ENCODE measurements at places on chromosomes 12 and 14. TPM values are rescaled to one million over a fixed set of nuclear protein-coding genes. Genes with fewer than 3 reads are reported as not detected.

ANKS1B gene
- 534 TPM for total RNA-seq

HEATR5A gene
- 38.2 TPM for total RNA-seq

SELPLG gene
- 1.6 TPM for total RNA-seq

MPHOSPH9 gene
- total RNA-seq: 121 TPM

KCNH5 gene
- 30.4 TPM for total RNA-seq

ACSS3 gene
- total RNA-seq: 6.3 TPM

ITGA7 gene
- total RNA-seq: 11.6 TPM

EEF1AKMT3 gene
- 2.5 TPM for total RNA-seq

FBRSL1 gene
- 15.0 TPM for total RNA-seq

RNU6-7 gene
- total RNA-seq: not detected

KLRC3 gene
- 0.63 TPM for total RNA-seq

SMOC1 gene
- total RNA-seq: 27.2 TPM

RND1 gene
- total RNA-seq: 29.1 TPM

LRRK2 gene
- 11.6 TPM for total RNA-seq

COX8C gene
- not detected for total RNA-seq

KRT71 gene
- not detected for total RNA-seq

USP44 gene
- 2.2 TPM for total RNA-seq

RPL10L gene
- total RNA-seq: not detected

CISTR gene
- not detected for total RNA-seq

PAPLN gene
- total RNA-seq: 0.63 TPM

BEGAIN gene
- total RNA-seq: 23.5 TPM

CCDC197 gene
- not detected for total RNA-seq

DIP2B gene
- 82.3 TPM for total RNA-seq

BDKRB1 gene
- total RNA-seq: not detected

SPPL3 gene
- total RNA-seq: 30.0 TPM

ARHGEF25 gene
- total RNA-seq: 40.7 TPM

DPY19L2 gene
- total RNA-seq: 49.8 TPM

SERPINA9 gene
- not detected for total RNA-seq

ZDHHC17 gene
- 371 TPM for total RNA-seq

ERBB3 gene
- 3.4 TPM for total RNA-seq

HOXC6 gene
- total RNA-seq: not detected

FOXA1 gene
- not detected for total RNA-seq

OR10P1 gene
- not detected for total RNA-seq

ANG gene
- 2.2 TPM for total RNA-seq

CLEC9A gene
- not detected for total RNA-seq

TAS2R43 gene
- 31.9 TPM for total RNA-seq

CCDC77 gene
- 39.1 TPM for total RNA-seq

AMDHD1 gene
- 0.63 TPM for total RNA-seq

ESPL1 gene
- total RNA-seq: 2.8 TPM

BIN2 gene
- total RNA-seq: 0.63 TPM

AICDA gene
- total RNA-seq: not detected

LAG3 gene
- not detected for total RNA-seq

Measured in parietal lobe (tissue), 2 donors.